Activated T-cell treated with anti-CD3 and anti-CD28 coated beads, Interleukin-2, amount 50 U/mL, for 4 hours (primary cell): ENCODE measurements at places on chromosomes 12 and 14. TPM values are rescaled to one million over a fixed set of nuclear protein-coding genes. Genes with fewer than 3 reads are reported as not detected.

The LRIG3 gene
- 1.2 TPM for total RNA-seq

The TOMM20L gene
- not detected for total RNA-seq

The OTOGL gene
- total RNA-seq, result not detected

The LRRC10 gene
- total RNA-seq, result not detected

The SLC6A13 gene
- not detected for total RNA-seq
